ENCODE measurements at places on chromosomes 6 and 20.

GRCh38 chr20:59985164-59985563 is 26.9 kb downstream of the CDH26 start:
- DNase-seq, result no peak

DNA sequence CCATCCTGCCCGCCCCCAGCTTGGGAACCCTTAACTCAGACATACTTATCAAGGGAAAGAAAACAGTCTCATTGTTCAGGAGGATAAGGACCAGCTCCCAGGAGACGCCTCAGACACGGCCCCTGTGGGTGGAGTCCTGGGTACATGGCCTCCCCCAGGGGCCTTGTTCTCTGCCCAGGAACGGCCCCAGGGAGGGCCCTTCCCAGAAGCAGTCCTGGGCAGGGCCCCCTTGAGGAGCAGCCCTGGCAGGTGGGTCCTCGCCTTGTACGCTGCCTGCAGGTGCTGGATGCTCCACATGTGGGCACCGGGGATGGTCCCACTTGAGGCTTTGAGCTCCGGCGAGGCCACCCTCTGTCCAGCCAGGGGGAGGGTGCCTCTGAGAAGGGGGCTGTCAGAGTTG is 4.5 kb upstream of the GATA5 start:
- DNase-seq, result peak; percentile 90

DNA sequence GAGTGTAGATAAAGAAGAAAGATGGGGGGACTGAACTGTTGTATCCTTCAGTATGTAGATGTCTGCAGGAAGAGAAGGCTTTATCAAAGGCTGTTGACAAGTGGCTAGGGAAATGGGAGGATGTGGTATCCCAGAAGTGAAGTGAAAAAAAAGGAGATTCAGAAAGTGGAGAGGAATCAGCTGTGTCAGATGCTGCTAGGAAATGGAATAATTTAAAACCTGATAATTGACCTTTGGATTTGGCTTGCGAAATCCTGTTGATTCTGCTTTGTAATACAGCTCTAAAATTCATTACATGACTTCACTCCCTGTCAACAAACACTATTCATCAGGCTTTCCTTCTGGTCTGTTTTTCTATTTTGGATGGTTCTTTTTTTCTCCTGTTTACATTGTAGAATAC is 41.7 kb downstream of the PHF3 start:
- no peak for DNase-seq

DNA sequence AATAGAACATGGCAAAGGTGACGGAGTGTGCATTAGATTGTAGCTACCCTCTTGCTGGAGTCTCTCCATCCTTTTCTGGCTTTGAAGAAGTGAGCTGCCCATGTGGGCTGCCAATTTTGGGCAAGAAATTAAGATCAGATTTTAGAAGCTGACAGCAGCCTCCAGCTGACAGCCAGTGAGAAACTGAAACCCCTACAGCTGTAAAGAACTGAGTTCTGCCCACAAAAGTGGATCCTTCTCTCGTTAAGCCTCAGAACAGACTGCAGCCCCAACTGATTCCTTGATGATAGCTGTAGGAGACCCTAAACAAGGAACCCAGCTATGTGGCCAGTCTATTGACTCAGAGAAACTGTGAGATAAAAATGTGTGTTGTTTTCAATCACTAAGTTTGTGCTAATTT is 134.1 kb downstream of the CD109 start:
- no peak for DNase-seq

GRCh38 chr6:127076466-127076865 is 42.0 kb upstream of the RSPO3 start:
- DNase-seq, result no peak

- DNase-seq, result no peak
Measured at GRCh38 chr20:19397666-19398065, 185.2 kb downstream of the SLC24A3 start.

DNA sequence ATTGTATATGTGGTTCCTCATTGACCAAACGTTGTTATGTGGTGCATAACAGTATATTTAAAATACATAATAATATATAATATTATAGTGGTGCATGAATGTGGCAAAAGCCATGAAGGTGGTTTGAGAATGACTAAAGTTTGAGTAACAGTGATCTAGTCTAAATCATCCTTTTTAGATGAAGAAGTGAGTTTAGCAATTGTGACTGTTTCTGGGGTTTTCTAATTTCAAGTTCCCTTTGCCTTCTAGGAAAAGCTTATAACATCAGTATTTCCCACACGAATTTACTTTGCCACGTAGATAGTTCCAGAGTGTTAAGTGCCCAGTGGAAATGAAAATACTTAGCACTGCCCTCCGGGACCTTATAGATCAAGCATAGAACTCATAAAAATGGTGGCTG is 40.9 kb downstream of the ARFGEF2 start:
- DNase-seq, result no peak

DNA sequence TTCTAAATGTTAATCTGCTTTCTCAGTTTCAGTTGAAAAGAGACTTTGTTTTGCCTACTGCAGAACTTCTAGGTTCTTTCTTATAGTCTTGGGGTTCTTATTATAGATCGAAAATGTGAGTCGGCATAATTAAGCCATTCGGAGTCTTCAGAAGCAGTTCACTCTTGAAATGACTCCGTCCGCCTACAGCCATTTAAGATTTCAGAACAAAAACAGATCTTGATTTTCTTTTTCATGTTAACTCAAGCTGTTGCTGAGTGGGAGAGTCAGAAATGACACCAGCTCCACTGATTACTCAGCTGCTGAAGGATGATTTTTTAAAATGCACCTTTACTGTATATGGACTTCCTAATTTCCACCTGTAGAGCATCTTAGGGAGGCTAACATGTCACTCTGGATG is 15.9 kb downstream of the PRDM1 start:
- no peak for DNase-seq

DNA sequence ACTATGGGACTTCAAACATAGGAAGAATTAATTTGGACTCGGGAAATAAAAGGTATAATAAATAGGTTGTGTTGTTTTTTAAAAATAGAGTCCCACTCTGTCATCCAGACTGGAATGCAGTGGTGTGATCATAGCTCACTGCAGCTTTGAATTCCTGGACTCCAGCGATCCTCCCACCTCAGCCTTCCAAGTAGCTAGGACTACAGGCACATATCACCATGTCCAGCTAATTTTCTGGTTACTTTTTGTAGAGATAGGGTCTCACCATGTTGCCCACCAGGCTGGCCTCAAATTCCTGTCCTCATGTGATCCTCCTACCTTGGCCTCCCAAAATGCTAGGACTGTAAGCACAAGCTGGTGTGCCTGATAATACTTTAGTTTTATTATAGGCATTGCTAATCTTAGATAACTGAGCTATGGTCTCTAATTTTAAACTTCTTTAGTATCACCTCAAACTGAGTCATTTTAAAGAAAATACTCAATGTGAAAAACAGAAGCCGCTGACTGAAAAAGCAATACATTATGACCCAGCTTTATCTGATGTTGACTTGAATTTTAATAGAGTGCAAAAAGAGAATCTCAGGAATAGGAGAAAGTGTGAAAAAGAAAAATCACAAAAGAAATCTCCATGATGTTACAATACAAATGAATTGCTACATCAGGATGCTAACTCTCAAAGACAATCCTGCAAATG is 251.0 kb downstream of the RNGTT start:
- DNase-seq, result no peak

GRCh38 chr6:169097381-169097959 is 156.2 kb downstream of the THBS2 start:
- no peak for DNase-seq

Data from hematopoietic multipotent progenitor cell treated with erythropoietin and hydrocortisone succinate and interleukin-3 and kit ligand, for 6 days (in vitro differentiated cells).